Esophagus squamous epithelium (tissue), 5 donors: ENCODE measurements at places on chromosomes 16 and 17.

- no peak for DNase-seq
These were observed 13.9 kb downstream of the GINS2 start for GRCh38 chr16:85674828-85675227.

DNA sequence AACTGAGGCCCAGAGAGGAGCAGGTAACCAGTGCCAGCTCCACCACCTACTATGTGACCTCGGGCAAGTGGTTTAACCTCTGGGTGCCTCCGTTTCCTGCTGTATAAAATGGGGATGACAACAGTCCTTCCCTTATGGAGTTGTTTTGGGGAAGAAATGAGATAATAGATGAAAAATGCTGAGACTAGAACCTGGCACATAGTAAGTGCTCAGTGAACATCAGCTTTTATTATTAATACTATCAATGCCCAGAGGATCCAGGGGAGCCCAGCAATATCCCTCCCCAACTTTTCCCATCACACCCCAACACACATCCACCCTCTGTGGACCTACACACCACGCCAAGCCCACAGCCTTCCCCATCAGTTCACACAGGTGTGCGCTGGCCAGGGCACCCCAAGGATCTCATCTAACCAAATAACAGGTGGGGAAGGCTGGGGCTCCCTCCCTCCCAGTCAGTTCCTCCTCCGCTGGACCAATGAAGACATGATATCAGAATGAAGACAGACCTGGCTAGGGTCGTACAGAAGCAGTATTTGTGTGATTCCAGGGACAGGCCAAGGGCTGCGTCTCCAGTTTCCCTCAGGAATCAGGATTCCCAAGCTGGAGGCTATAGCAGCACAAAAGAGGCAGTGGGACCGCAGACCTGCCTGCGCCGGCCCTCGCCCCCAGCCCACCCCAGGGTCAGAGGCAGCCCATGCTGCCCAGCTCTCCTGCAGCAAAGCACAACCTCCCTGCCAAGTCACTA, 1.8 kb downstream of the ATP2A3 start:
- no peak for DNase-seq

GRCh38 chr16:17431968-17432625, 38.7 kb downstream of the XYLT1 start:
- no peak for DNase-seq

GRCh38 chr17:36889770-36890349, 47.4 kb upstream of the LHX1 start:
- DNase-seq = no peak

DNA sequence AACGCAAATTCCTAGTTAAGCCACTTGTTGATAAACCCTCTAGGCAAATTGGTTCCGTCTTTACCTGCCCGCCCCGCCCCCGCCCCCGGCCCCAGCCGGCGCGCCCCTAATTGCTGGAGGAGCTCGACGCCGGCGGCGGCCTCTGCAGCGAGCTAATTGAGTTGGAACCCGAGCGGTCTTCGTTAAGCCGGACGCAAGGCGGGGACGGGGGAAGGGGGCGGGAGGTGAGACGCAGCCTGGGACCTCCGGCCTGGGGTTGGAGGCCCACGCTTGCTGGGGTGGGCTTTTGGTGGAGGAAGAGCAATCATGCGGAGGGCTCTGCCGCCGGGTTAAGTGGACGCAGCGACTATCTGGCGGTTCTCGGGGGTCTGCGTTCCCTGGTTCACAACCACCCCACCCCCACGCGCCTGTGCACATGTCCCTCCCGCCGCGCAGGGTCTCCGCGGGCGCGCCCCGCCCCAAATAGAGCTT, 12.7 kb upstream of the FOXF1 start:
- no peak for DNase-seq

DNA sequence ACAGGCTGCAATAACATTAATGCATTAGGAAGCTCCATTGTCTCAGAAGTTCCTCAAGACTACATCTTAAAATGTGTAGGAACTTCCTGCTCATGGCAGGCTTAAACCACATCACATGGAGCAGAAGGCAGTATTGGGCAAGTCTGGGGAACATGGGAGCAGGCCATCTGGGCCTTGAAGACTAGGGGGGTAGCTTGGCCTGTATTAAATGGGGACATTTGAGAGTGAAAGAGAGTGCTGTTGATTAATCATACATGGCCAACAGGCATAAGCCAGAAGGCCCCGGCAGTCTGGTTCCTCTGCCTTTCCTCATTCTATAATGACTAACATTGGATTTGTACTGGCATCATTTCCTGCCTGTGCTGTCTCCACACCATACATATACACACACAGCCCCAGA, 25.2 kb upstream of the SLC5A11 start:
- DNase-seq = no peak

GRCh38 chr17:57984261-57984890, 3.7 kb downstream of the VEZF1 start:
- DNase-seq = no peak

DNA sequence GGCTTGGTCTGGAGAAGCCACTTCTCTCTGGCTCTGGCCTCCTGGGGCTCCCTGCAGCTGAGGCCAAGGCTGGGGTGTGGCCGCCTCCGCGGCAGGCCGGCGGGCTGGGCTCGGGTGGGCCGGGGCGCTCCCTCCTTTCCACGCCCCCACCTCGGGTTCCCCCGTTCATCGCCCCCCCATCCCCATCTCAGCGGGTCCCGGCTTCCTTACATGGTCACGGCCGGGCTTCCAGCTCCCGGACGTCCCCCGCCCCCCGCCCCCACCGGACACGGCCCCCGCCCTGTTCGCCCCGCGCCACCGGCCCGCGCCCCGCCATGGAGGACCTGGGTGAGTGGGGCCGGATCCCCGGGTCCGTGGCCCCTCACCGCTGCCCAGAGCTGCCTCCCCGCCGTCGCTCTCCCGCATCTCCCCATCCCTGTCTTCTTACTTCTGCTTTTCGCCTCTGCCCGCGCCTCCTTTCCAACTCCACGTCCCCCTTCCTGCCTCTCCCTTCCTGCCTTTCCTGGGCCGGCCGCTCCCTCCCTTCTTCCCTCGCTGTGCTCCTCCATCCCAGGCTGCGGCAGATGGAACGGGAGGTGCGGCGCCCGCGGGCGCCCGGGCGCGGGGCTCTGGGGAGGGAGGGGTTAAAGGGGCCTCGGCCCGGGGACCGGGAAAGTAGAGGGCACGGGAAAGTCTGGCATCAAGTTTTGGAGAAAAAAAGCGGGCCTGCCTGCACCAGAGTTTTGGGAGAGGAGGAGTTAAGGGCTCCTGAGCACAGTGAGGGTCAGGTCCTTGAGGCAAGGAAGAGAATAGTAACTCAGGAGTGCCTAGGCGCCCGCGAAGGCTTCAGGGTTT, at the start of gene TGFB1I1:
TSS of gene TGFB1I1 (plus strand) at position 278 of the 834 bp plus-strand sequence. CDS start at position 315, 37 bp downstream.
- DNase-seq = no peak

DNA sequence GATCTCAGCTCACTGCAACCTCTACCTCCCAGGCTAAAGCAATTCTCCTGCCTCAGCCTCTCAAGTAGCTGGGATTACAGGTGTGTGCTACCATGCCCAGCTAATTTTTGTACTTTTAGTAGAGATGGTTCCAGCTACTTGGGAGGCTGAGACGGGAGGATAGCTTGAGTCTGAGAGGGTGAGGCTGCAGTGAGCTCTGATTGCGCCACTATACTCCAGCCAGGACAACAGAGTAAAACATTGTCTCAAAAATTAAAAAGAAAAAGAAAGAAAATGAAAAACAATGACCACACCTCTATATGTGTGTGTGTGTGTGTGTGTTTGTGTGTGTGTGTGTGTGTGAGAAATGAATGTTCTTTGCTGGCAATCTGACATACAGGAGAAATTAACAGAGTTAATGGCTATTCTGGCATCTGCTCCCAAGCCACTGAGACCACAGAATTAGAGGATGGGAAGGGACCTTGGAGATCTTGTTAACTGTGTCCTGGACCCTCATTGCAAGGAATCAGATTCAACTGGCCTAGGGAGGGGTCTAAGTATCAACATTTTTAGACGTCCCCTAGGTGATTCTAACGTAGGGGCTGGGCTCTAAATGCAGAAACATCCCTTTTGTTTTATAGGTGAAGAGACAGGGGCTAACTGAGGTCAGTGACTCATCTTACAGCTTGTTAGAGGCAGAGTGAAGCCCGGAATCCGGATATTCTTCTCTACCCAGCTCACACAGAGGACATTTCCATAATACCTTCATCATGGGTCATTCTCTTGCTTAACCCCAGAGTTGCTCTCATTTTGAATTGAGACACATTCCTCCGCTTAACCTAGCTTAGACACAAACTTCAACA, 16.4 kb upstream of the MARCHF10 start:
- no peak for DNase-seq

DNA sequence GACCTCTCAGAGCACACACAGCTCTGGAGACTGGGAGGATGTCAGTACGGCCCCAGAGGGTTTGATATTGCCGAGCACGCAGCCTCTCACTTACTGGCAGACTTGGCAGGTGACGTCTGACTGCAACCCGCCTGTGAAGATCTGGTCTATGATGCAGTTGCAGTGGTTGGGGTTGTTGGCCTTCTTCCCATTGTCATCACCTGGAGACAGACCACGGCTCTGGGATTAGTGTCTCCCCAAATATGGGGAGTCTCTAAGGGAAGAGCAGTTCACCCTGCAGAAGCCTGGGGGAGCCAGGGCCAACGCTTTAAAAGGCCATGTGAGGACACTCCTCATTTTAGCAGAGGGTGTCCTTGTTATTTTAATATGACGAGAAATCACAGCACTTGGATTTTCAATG, 30.1 kb downstream of the USP22 start:
- no peak for DNase-seq

- no peak for DNase-seq
These were observed 93.8 kb downstream of the GRIN2A start for GRCh38 chr16:10088380-10088793.

DNA sequence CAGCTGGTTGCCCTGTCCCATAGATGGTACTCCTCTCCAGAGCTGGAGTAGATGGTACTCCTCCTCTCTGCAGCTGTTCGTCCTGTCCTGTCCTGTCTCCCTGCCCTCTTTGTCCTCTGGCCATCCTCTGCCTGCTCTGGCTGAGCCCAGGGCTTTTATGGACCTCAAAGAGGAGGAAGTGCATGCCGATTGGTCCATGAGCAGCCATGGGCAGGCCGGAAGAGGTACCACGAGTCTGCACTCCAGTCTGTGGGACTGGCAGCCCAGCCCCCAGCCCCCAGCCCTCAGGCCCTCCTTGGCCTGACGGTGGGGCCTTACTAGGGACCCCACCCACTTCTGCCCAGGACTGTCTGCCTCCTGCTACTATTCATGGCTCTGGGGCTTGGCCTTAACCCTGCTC, 27.0 kb downstream of the GNGT2 start:
- DNase-seq = no peak

- DNase-seq = no peak
These were observed 60.9 kb upstream of the TNRC6A start for GRCh38 chr16:24668481-24669061.

DNA sequence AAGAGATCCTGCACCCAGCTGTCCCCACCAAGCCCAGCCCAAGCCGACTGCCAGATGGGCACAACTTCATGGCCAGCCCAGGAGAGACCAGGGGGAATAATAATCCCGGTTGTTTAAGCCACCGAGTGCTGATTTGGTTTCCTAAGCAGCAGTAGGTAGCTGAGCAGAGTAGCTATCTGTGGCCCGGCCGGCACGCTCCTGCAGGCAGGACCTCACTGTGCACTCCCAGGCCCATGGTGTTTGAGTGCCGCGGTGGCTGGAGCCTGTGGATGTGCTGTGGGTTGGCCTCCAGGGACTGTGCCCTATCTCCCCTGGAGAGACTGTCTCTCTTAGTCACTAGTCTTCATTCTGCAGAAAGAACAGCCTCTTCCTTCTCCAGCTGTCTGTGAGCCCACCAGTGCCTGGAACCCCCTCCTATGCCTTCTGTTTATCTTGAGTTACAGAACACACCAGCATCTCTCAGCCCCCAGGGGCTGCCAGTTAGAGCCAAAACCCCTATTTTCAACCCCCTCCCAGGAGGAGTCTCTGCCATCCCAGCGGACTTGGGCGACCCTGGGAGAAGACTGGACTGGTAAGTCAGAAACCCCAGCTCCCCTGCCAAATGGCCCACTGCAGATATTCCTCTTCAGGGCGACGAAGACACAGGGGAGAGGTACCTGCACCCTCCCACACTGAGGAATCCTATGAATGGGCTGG, 152.0 kb downstream of the SDK2 start:
- DNase-seq = no peak

DNA sequence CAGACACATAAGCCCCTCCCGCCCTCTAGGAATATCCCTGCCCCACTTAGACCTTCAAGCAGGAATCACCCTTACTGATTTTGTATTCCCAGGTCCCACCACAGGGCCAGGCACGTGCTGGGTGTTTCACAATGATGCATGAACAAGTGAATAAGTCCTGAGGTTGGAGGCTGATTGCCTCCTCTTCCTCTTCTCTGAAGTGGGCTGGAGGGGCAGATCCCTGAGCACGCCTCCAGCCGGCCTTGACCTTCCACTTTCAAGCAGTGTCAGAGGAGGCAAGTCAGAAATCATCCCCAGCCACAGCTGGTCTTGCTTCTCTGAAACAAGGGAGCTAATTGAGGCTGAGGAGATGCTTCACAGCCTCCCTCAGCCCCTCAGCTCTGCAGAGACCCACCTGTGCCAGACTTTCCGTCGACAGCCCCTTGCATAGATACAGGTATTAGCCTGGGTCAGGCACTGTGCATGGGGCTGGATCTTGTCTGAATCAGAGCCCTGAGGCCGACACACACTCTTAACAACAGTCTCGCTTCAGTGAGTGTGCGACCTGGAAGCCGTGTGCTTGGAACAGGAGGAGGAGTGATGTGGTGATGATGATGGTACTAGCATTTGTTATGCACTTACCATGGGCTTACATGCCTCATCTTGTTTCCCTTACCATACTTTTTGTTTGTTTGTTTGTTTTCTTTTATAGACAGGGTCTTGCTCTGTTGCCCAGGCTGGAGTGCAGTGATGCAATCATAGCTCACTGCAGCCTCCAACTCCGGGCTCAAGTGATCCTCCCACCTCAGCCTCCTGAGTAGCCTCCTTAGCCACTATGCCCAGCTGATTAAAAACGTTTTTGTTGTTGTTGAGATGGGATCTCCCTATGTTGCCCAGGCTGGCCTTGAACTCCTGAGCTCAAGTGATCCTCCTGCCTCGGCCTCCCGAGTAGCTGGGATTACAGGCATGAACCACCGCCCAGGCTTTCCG, 15.0 kb downstream of the MRM1 start:
- no peak for DNase-seq

DNA sequence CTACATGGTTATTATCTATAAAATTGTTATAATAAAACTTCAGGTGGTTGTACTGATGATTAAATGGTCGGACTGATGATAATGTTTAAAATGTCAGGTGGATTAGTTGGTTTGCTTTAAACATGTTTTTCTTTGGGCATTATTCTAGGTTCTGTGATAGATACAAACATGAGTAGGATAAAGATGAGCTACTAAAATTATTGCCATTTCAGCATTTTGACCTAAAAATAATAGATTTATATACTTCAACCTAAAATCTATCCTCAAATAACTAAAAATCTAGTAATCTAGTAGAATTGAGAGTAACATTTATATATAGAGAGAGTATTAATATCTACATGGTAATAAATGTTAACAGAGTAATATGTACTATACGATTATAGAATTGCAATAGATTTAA, 241.7 kb upstream of the CDH8 start:
- no peak for DNase-seq

DNA sequence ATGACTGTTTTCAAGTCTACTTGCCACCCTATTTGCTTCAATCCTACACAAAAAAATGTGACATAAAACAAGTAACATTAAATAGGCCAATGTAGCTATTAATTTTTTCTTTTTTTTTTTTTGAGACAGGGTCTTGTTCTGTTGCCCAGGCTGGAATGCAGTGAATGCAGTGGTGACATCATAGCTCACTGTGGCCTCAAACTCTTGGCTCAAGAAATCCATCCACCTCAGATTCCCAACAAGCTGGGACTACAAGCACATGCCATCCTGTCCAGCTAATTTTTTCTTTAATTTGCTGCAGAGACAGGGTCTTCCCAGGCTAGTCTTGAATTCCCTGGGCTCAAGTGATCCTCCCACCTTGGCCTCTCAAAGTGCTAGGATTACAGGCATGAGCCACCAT, 29.4 kb downstream of the ANKFY1 start:
- no peak for DNase-seq
